Stimulated activated naive B cell treated with anti-CD40 and anti-IgM and Interleukin-4, amounts not matched to agents 10 μg/mL and 1 μg/mL and 100 μg/mL, for 72 hours (primary cell): ENCODE measurements at places on chromosomes 5 and 9.
A peak's percentile ranks its signal among the peaks of the same experiment; 100 is the strongest.

DNA sequence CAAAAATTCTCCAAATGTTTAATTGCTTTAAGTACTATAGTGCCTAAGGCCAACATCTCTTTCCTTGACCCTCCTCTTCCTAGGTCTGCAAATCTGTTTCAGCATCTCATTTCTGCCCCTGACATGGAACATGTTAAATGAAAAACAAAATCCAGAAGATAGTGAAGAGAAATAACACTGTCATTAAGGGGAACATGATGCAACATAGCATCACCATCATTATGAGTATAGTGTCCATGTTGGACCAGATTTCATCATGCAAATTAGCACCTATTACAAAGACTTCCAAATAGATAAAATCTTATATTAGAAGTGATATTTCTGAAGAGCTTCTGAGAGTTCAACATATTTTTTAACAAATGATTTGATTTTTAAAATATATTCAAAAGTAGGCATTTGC is 375.2 kb downstream of the PTPRD start:
- DNase-seq, result no peak
- no peaks in the 10 kb centered on the region for H3K27me3 ChIP-seq
- H3K4me3 ChIP-seq, result no peak overlapping the region
- no peaks in the 10 kb centered on the region for H3K4me1 ChIP-seq
- H3K27ac ChIP-seq, result no peak overlapping the region

GRCh38 chr5:10690460-10691440 is 70.3 kb downstream of the DAP start:
- no peaks in the 10 kb centered on the region for H3K27me3 ChIP-seq
- peaks cover 19% of the 10 kb centered on the region for H3K4me1 ChIP-seq
- no peak overlapping the region for H3K4me3 ChIP-seq

DNA sequence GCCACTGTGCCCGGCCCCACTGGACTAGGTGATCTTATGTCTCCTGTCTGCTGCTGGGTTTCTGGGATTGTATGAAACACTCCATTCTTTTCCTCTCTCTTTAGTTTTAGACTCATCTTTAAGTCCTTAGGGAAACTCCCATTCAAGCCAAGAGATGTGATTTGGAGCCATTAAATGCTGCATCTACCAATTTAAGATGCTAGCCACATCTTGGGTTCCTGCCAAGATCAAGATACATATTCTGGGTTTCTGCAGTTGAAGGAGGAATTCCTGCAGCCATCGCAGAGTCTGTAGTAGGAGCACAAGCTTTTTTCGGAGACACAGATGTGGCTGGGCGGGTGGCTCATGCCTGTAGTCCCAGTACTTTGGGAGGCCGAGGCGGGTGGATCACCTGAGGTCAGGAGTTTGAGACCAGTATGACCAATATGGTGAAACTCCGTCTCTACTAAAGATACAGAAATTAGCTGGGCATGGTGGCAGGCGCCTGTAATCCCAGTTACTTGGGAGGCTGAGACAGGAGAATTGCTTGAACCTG is 23.2 kb downstream of the STXBP1 start:
- no peak overlapping the region for H3K27ac ChIP-seq
- no peak for DNase-seq
- H3K36me3 ChIP-seq, result no peaks in the 10 kb centered on the region
- H3K4me3 ChIP-seq, result no peak overlapping the region

DNA sequence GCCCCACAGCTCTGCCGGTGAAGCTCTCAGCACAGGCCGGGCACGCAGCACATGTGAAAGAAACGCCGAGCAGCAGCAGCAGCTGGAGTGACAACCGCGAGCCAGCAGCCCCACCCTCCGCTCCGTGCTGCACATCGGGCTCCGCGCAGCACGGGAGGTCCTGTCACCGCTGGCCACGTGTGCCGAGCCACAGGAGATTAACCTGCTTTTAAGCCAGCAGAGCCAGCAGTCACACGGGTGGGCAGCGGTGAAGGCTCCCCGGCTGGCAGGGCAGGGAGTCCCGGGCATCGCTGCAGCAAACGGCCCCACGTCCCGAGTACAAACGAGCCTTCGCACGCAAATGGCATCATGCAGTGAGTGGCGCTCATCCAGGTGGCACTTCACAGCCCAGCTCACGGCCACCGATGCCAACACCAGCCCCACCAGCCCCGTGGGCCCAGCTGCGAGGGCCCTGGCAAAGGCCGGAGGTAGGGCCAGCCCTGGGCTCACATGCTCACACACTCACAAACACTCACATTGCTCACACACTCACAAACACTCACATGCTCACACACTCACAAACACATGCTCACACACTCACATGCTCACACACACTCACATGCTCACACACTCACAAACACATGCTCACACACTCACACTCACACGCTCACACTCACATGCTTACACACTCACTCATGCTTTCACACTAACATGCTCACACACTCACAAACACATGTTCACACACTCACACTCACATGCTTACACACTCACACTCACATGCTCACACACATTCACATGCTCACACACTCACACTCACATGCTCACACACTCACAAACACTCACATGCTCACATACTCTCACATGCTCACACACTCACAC is 11.1 kb downstream of the CCDC187 start:
- DNase-seq, result no peak
- H3K27me3 ChIP-seq, result no peaks in the 10 kb centered on the region
- H3K4me3 ChIP-seq, result no peak overlapping the region
- peaks cover 5% of the 10 kb centered on the region for H3K4me1 ChIP-seq

DNA sequence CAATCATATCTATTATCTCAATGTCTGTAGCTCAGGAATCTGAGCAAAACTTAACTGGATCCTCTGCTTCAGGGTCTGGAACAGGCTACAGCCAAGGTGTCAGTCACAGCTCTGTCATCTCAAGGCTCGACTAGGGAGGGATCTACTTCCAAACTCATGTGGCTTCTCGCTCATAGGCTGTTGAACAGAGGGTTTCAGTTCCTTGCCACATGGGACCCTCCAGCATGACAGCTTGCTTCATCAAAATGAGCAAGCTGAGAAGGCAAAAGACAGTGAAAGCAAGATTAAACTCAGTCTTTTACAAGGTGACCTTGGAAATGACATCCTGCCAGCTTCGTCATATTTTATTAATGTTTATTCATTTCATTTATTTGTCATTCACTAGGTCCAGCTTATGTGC is 111.7 kb downstream of the GADD45G start:
- no peak for DNase-seq
- peaks cover 19% of the 10 kb centered on the region for H3K4me1 ChIP-seq
- no peaks in the 10 kb centered on the region for H3K27me3 ChIP-seq

DNA sequence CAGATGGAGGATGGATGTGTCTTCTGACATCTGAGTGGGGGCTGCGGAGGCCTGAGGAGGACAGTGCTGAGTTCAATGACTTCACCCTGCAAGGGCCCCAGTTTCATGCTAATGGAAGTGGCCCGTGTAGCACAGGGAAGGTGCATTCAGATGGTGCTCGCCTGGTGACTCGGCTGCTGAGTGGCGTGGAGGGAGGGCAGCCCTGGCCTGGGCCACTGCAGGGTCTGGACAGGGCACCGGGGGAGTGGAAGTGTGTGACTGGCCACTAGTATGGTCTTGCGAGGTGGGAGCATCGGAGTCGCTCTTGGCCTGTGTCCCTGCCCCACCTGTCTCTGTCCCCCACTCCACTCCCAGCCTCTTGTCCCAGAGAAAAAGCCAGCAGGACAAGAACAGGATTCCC is 1.7 kb upstream of the SLC9A3 start:
- H3K27me3 ChIP-seq, result peaks cover 76% of the 10 kb centered on the region
- peaks cover 61% of the 10 kb centered on the region for H3K4me1 ChIP-seq
- no peak overlapping the region for H3K4me3 ChIP-seq
- no peak overlapping the region for H3K27ac ChIP-seq
- H3K36me3 ChIP-seq, result no peaks in the 10 kb centered on the region
- no peak for DNase-seq

DNA sequence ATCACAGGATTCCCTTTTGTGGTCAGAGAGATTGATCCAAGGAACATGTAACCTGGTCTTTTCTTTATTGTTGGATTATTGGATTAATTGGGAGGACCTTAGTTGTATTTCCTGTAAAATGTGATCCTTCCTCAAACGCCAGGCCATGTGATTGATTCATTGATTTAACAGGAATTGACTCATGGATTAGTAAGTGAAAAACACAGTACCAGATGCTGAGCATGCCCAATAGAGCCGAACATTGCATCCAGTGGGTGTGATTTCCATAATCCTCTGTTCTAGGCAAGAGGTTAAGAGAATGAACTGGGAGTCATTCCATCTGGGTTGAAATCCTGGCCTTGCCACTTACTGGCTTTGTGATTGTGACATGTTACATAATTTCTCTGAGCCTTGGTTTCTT is 522.3 kb downstream of the MAT2B start:
- no peak overlapping the region for H3K4me3 ChIP-seq
- H3K4me1 ChIP-seq, result no peaks in the 10 kb centered on the region
- H3K27ac ChIP-seq, result no peak overlapping the region
- no peak for DNase-seq
- H3K36me3 ChIP-seq, result no peaks in the 10 kb centered on the region

DNA sequence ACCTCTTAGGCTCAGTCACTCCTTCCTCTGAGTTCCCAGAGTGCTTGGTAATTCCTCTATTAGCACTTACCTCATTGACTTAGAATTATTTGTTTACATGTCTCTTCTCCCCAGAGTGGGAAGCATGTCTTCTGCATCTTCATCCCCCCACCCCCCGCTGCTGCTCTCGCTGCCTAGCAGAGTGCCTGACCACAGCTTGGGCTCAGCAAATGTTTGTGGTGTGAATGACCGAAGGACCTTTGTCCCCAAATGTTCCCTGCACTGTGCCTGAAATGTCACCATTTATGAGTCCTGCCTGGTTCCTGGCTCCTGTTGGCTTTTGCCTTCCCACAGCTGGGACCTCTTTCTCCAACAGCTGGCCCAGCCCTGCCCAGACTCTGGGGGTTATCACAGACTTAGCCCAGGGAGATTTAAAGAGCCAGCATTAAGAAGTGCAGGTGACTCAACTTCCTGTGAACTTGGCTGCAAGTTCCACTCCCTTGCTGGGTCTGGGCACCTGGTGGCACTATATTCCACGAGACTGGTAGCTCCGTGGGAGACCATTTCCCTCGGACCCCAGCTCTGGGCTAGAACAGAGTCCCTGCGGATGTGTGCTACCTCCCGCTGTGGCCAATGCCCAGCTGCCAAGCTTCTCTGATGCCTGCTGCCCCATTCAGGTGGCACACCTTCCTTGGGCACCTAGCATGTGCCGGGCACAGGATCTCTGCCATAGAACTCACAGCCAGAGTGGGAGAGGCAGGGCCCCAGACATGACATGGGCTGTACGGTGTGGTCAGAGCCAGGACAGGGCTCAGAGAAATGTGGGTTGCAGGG is 1.8 kb upstream of the HMCN2 start:
- no peak overlapping the region for H3K27ac ChIP-seq
- H3K4me3 ChIP-seq, result no peak overlapping the region
- no peak for DNase-seq
- H3K4me1 ChIP-seq, result peaks cover 7% of the 10 kb centered on the region
- H3K27me3 ChIP-seq, result peaks cover 86% of the 10 kb centered on the region

DNA sequence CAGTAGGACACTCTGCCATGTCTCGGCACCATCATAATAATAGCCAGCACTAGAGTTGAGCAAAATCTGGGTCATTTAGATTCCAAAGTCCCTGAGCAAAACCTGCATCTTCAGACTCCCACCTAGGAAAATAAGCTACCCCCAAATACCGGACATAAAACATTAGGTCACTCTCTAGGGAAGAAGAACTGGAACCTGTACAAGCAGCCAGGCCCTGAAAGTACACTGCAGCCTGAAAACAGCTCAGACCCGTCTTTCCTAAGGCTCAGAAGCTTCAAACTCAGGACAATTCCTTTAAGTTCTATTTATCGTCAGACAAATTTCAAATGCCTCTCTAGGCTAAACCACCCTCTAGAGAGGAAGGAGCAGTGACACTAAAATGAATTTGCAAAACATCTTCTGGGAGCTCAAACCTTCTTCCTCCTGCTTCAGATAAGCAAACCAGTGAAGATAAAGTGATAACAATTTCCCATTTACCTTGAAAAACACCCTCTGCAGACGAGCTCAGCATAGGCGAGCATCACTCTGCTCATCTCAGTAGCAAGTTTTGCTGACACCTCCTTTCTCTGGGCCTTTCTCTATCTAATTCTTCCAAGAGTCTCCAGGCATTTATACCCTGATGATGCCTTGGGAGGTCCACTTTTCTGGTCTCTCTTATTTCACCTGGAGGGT is 34.0 kb downstream of the ADAM19 start:
- H3K4me3 ChIP-seq, result peak overlapping the region; percentile 49
- peaks cover 23% of the 10 kb centered on the region for H3K36me3 ChIP-seq
- H3K27me3 ChIP-seq, result no peaks in the 10 kb centered on the region
- DNase-seq, result no peak
- H3K4me1 ChIP-seq, result peaks cover 95% of the 10 kb centered on the region
- H3K27ac ChIP-seq, result peak overlapping the region; percentile 63

GRCh38 chr9:120289990-120290975 is 289.7 kb downstream of the CDK5RAP2 start:
- DNase-seq, result no peak
- no peak overlapping the region for H3K4me3 ChIP-seq
- H3K36me3 ChIP-seq, result no peaks in the 10 kb centered on the region
- peaks cover 6% of the 10 kb centered on the region for H3K27me3 ChIP-seq

DNA sequence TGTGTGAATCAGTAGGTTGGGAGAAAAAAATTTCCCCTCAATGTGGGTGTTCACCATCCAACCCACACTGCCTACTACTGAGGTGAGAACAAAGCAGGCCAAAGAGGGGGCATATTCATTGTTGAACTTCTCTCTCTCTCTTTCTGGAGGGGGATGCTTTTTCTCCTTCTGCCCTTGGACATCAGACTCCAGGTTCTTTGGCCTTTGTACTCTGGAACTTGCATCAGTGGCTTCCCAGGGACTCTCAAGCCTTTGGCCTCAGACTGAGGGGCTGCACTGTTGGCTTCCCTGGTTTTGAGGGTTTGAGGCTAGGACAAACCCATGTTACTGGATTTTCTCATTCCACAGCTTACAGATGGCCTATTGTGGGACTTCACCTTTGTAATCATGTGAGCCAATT is 417.2 kb downstream of the ELAVL2 start:
- no peak overlapping the region for H3K27ac ChIP-seq
- no peak overlapping the region for H3K4me3 ChIP-seq
- no peaks in the 10 kb centered on the region for H3K27me3 ChIP-seq
- no peak for DNase-seq
- H3K4me1 ChIP-seq, result no peaks in the 10 kb centered on the region

GRCh38 chr9:72228282-72228681 is 79.0 kb downstream of the GDA start:
- H3K4me3 ChIP-seq, result no peak overlapping the region
- DNase-seq, result no peak
- peaks cover under 1% of the 10 kb centered on the region for H3K27me3 ChIP-seq
- H3K27ac ChIP-seq, result no peak overlapping the region
- no peaks in the 10 kb centered on the region for H3K4me1 ChIP-seq
- H3K36me3 ChIP-seq, result no peaks in the 10 kb centered on the region

DNA sequence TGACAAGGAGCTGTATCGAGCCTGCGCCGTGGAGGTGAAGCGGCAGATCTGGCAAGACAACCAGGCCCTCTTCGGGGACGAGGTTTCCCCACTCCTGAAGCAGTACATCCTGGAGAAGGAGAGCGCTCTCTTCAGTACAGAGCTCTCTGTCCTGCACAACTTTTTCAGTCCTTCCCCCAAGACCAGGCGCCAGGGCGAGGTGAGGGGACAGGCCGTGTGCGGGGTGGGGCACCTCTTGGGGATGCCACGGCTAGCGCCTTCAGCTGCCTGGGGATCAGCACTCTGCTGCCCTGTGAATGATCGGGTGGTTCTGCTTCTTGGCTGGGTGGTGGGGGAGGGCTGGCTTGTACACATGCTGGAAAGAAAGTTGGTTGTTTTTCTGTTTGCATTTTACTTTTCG is 1.7 kb downstream of the NELFB start:
- peaks cover 33% of the 10 kb centered on the region for H3K4me1 ChIP-seq
- no peak for DNase-seq
- H3K36me3 ChIP-seq, result peaks cover 5% of the 10 kb centered on the region
- H3K27me3 ChIP-seq, result no peaks in the 10 kb centered on the region
